Karpas-422 (cell line): ENCODE measurements at places on chromosomes 12 and 14. TPM values are rescaled to one million over a fixed set of nuclear protein-coding genes. Genes with fewer than 3 reads are reported as not detected.

Gene RD3L
- total RNA-seq = not detected in 2 replicates

Gene TMCC3
- total RNA-seq = 0.79 and 0.82 TPM in 2 replicates

Gene RASSF8
- total RNA-seq = 0.45 and 4.5 TPM in 2 replicates

Gene WNK1
- 134 and 183 TPM in 2 replicates for total RNA-seq

Gene OTOGL
- total RNA-seq = not detected in 2 replicates

Gene KDM5A
- total RNA-seq = 61.4 and 64.7 TPM in 2 replicates

Gene ADCY4
- 0.07 and 0.69 TPM in 2 replicates for total RNA-seq

Gene BLOC1S1
- 83.4 and 191 TPM in 2 replicates for total RNA-seq

Gene LBHD2
- total RNA-seq = not detected in 2 replicates

Gene FAR2
- not detected in 2 replicates for total RNA-seq

DNA sequence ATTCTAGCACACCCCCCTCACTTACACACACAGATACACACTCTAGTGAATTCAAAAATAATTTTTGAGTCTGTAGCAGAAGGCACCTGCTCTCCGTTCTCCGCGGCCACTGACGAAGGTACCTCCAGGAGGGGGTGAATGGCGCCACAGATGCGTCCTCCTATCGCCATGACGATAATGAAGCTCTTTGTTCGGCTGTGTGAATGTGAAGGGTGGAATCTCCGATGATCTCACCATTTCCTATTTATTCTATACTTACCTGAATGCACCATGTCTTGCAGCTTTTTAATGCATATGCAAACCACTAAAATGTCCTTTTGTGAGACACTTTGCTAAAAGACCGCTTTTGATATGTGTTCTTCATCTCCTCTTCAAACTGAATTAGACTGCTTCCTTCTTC, 162.7 kb downstream of the EGLN3 start:
- peaks cover 83% of the 10 kb centered on the region for H3K4me1 ChIP-seq
- H3K27me3 ChIP-seq = no peaks in the 10 kb centered on the region
- peak overlapping the region; percentile 70 for H3K27ac ChIP-seq
- no peak overlapping the region for H3K4me3 ChIP-seq

DNA sequence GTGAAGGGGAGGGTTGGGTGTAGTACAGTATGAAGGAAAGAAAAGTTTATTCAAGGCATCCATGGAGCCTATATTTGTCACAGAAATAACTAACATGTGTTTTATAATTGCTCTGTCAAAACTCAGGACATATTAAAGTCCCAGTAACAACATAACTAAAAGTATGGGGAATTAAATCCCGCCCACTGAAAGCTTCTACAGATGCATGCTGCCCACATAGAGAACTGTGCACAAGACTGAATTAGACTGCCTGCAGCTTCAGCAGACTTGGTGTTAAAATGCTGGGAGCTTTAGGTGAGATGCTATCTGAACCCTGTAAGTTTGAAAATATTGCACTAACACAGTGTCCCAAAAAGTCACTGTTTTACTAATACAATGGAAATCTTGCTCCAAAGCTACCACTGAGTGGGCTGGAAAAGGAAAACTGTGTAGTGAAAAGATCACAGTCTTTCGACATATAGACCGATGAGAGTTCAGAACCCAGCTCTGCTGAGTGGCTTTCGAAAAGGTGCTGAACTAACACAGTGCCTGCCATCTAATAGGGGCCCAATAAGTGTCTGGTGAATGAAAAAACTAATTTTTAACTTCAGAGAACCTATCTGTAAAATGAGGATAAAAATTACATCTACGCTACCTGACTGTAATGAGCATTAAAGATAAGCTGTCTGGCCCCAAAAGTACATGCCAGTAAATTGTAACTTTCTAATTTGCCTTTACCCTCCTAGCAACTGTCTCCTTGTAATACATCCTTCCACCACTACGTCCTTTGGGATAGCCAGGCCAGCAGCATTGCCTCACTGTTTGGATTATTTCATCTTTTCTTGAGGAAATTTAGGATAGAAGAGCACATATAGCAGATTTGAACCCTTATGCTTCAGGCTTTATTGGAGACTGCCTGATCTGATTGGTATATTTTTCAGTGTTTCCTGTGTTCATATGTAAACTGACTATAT, 237.6 kb downstream of the BCAT1 start:
- H3K4me1 ChIP-seq = peaks cover 10% of the 10 kb centered on the region
- H3K4me3 ChIP-seq = no peak overlapping the region
- no peak overlapping the region for H3K27ac ChIP-seq
- no peak for DNase-seq
- no peaks in the 10 kb centered on the region for H3K36me3 ChIP-seq
- H3K27me3 ChIP-seq = no peaks in the 10 kb centered on the region

GRCh38 chr12:14656846-14657245, 39.6 kb downstream of the GUCY2C start:
- H3K36me3 ChIP-seq = no peaks in the 10 kb centered on the region
- DNase-seq = no peak
- no peak overlapping the region for H3K4me3 ChIP-seq

- H3K4me3 ChIP-seq = no peak overlapping the region
- no peaks in the 10 kb centered on the region for H3K27me3 ChIP-seq
- DNase-seq = no peak
- H3K36me3 ChIP-seq = no peaks in the 10 kb centered on the region
- no peak overlapping the region for H3K27ac ChIP-seq
These were observed 166.9 kb downstream of the FOXN3 start for GRCh38 chr14:89249972-89250654.

DNA sequence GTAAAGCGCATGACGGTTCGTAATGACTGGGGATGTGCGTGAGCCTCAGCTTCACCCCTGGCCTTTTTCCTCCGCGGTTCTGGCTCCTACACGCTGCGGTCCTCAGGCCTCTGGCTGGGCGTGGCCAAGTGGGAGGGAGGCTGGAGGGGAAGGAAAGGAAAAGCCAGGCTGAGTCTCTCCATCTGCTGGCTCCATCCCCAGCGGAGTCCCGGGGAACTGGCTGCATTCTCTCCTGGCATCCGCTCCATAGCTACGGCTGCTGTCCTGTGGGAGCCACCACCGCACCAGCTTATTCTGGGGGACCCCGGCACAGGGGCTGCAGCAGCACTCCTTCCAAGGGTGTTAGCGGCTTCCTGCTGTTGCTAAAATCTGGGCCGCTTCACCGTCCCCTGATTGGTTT, 68.2 kb upstream of the SLC24A4 start:
- no peak for DNase-seq
- H3K4me1 ChIP-seq = no peaks in the 10 kb centered on the region
- no peaks in the 10 kb centered on the region for H3K27me3 ChIP-seq
- no peaks in the 10 kb centered on the region for H3K36me3 ChIP-seq
- no peak overlapping the region for H3K27ac ChIP-seq

- no peaks in the 10 kb centered on the region for H3K36me3 ChIP-seq
- H3K27ac ChIP-seq = no peak overlapping the region
- no peaks in the 10 kb centered on the region for H3K27me3 ChIP-seq
- DNase-seq = peak; percentile 88
These were observed 84.6 kb upstream of the CPSF6 start for GRCh38 chr12:69154585-69155363.

- H3K27ac ChIP-seq = no peak overlapping the region
- H3K27me3 ChIP-seq = no peaks in the 10 kb centered on the region
- no peaks in the 10 kb centered on the region for H3K36me3 ChIP-seq
- H3K4me3 ChIP-seq = no peak overlapping the region
- no peaks in the 10 kb centered on the region for H3K4me1 ChIP-seq
These were observed 47.1 kb upstream of the PLEKHA5 start for GRCh38 chr12:19082365-19082911.

GRCh38 chr12:128079-128478, 61.5 kb downstream of the IQSEC3 start:
- no peak overlapping the region for H3K4me3 ChIP-seq
- H3K36me3 ChIP-seq = no peaks in the 10 kb centered on the region
- no peak overlapping the region for H3K27ac ChIP-seq
- no peaks in the 10 kb centered on the region for H3K27me3 ChIP-seq

- peak; percentile 91 for DNase-seq
- no peaks in the 10 kb centered on the region for H3K36me3 ChIP-seq
- no peak overlapping the region for H3K4me3 ChIP-seq
- no peak overlapping the region for H3K27ac ChIP-seq
- H3K4me1 ChIP-seq = no peaks in the 10 kb centered on the region
- H3K27me3 ChIP-seq = no peaks in the 10 kb centered on the region
These were observed 74.8 kb upstream of the CHST11 start for GRCh38 chr12:104381731-104382480.

DNA sequence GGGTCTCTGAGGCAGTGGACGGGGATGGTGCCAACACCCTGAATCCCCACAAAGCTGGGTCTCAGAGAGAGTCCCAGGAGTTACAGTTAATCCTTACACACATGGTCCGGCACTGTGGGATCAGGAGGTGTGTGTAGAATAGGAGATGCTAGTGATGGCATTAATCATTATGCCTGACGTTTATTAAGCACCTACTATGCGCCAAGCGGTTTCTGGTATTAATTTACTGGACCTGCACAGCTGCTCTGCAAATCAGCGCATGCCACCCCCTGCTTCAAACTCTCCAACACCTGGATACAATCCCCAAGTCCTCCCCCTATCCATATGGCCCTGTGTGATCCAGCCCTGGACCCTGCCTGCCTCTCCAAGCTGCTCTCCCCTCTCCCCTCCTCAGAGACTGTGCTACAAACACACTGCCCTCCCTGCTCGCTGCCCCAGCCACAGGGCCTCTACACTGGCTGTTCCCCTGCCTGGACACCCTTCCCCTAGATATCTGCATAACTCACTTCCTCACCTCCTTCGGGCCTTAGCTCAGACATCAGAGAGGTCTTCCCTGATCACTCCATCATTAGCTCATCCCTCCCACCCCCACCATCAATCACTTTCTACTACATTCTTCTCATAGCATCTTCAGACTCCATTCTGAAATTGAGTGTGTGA, 86.0 kb downstream of the RFLNA start:
- H3K36me3 ChIP-seq = peaks cover 10% of the 10 kb centered on the region
- H3K27me3 ChIP-seq = no peaks in the 10 kb centered on the region
- DNase-seq = no peak
- no peak overlapping the region for H3K4me3 ChIP-seq

DNA sequence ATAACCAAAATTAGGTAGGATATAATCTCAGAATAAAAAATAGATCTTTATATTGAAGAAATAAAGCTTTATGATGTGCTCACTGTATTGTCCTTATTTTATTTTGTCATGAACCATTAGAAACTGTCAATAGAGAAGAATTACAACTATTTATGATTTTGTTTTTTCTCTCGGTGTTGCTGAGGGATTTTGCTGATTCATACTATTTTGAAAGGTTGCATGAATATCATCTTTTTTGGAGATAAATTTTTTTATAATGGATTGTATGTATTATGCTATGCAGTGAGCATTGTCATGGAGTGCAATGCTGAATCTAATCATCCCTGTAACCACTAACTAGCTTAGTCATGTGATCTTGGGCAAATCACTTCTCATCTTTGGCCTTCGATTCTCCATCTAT, 15.0 kb downstream of the SLC39A9 start:
- no peak overlapping the region for H3K27ac ChIP-seq
- no peaks in the 10 kb centered on the region for H3K27me3 ChIP-seq
- H3K4me1 ChIP-seq = no peaks in the 10 kb centered on the region
- no peaks in the 10 kb centered on the region for H3K36me3 ChIP-seq
- H3K4me3 ChIP-seq = no peak overlapping the region
- DNase-seq = no peak

GRCh38 chr12:130371296-130371695, 33.6 kb downstream of the PIWIL1 start:
- H3K4me1 ChIP-seq = no peaks in the 10 kb centered on the region
- H3K4me3 ChIP-seq = no peak overlapping the region
- no peaks in the 10 kb centered on the region for H3K36me3 ChIP-seq
- no peaks in the 10 kb centered on the region for H3K27me3 ChIP-seq
